ENCODE measurements at places on chromosomes 6 and 20.

GRCh38 chr6:156659822-156660198 lies 117.4 kb upstream of the ARID1B start:
- no peak for DNase-seq

- DNase-seq = no peak
Measured at GRCh38 chr20:49480236-49480635, 2.2 kb downstream of the KCNB1 start.

- DNase-seq = no peak
Measured at GRCh38 chr20:58719258-58719657, 26.7 kb downstream of the NPEPL1 start.

DNA sequence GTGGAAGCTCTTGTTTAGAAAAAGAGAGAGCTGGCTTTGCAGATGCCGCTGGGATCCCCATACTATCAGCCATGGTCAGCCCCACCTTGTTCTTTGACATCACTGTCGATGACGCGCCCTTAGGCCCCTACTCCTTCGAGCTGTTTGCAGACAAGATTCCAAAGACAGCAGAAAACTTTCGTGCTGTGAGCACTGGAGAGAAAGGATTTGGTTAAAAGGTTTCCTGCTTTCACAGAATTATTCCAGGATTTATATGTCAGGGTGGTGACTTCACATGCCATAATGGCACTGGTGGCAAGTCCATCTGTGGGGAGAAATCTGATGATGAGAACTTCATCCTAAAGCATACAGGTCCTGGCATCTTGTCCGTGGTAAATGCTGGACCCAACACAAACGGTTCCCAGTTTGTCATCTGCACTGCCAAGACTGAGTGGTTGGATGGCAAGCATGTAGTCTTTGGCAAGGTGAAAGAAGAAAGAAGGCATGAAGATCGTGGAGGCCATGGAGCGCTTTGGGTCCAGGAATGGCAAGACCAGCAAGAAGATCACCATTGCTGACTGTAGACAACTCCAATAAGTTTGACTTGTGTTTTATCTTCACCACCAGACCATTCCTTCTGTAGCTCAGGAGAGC lies 2.4 kb upstream of the BLCAP start:
- no peak for DNase-seq

DNA sequence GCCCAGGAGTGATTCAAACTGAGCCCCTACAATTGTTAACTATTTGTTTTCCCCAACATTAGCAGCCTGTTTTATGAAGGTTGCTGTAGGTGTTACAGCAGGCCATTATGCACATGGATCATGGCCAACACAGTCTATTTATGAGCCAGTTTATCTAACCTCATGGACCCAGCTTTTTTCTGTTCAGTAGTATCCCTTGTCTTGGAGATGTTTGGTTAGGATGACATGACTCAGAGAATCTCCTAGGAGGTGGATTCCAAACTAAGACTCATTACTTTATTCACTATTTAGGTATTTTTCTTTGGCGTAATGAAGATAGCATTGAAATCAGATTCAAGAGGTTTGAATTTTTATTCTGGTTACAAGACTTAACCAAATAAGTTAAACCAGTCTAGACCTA lies 62.8 kb upstream of the TFB1M start:
- DNase-seq = no peak

DNA sequence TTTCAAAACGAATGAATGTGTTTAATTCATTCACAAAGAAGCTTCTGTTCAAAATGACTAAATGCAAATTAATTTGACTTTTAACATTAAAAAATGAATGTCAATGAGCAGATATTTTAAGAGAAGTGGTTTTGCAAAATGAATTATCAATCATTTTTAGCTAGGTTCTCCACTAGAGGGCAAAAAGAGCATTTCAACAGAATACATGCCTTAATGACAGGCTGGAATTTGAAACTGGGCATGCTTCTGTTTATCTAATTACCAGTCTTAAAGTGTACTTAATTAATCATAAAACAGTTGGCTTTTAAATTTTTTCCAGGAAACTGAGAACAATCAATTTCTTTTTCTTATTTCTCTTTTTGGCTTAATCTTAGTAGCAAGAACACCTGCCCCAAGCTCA lies 63.8 kb upstream of the TINAG start:
- DNase-seq = no peak

DNA sequence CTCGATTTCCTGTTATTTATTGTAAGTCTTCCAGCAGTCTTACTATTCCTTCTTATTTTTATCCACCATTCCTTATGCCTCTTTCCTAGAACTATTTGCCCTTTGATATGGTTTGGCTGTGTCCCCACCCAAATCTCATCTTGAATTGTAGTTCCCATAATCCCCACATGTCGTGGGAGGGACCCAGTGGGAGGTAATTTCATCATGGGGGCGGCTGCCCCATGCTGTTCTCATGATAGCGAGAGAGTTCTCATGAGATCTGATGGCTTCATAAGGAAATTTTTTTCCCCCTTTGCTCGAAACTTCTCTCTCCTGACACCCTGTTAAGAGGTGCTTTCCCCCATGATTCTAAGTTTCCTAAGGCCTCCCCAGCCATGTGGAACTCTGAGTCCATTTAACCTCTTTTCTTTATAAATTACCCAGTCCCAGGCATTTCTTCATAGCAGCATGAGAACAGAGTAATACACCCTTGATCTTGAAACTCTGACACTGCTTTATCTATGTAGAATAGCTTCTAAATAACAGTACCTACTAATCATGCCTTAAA lies 48.8 kb downstream of the PLN start:
- DNase-seq = no peak

DNA sequence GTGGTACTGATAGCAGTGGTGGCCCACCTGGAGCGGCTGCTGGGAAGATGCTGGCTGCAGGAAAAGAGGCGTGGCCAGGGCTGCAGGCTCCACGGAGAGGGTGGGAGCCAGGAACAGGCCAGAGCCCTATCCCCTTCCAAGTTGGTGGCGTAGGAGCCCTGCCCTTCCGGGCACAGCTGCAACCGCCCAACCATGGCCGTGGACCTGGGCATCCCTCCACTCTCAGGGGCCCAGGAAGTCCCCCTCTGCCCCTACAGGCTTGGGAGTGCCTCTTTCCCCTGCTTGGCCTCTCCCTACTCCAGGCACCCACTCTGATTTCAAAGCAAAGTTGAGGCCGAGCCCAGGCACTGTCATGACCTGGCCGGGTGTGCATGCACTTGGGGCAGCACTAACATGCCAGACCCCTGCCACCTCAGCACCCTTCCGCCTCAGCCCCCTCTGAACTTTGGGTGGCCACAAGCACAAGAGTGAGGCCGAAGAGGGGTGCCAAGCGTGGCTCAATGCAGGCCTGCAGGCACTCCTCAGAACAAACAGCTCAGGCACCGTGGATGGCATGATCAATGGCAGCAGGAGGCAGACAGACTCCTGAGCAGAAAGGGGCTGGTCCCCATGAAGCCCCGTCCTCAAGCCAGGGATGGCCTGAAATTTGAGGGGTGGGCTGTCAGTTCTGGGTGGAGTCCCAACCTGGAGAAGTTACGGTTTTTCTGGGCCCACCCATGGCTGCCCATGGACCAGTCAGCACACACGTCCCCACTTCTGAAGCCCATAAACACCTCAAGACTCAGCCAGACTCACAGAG lies 200.3 kb upstream of the PRND start:
- no peak for DNase-seq

DNA sequence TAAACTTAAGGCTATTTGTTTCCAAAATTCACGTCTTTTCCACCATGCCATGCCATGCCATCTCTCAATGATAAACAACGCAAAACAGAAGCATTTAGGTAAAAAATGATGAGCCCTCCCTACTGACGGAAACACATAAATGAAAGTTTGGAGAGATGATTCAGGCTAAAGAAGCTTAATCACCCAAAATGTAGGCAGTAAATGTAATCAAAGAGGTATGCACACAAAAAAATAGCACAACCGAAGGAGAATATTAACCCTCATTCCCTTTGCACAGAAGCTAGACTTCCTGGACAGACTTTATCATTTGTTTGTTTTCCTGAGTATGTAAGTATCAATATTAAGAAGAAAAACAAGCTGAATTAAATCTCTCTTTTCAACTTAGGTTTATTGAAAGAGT lies 28.8 kb downstream of the DCDC2 start:
- DNase-seq = no peak

DNA sequence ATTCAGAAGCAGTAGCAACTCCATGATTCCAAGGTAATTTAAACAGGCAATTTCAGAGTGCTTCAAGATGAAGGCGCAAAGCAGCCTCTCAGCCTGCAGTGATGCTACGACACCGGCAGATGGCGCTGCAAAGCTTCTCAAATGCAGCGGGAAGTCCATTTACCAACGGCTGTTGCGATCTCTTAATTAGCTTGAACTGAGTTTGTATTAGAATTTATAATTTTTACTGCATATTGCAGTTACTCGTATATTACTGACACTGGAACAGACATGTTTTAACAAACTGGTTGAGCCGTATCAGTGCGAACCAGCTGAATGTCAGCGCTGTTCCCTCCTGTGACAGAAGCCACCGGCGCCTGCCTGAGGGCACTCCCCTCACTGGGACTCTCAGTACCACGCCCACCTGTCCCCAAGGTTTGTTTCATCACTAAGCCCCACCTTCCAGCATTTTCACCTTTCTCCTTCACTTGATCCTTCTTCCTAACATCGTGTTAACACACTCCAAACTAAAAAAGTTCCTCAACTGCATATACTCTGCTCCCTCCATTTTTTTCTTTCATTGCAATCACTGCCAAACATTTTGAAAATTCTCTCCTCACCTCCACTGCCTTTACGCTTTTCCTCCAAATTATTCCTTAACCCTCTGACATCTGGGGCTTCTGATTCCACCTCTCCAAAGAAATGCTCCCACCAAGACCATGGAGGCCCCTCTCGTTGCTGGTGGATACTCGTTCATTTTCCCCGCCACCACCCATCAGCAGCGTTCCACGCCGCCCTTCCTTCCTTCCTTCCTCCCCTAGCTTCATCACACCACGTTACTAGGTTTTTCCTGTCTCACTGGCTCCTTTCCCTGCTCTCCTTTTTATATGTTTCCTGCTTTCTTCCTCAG lies 14.5 kb downstream of the GNL1 start:
- DNase-seq = peak; percentile 84

DNA sequence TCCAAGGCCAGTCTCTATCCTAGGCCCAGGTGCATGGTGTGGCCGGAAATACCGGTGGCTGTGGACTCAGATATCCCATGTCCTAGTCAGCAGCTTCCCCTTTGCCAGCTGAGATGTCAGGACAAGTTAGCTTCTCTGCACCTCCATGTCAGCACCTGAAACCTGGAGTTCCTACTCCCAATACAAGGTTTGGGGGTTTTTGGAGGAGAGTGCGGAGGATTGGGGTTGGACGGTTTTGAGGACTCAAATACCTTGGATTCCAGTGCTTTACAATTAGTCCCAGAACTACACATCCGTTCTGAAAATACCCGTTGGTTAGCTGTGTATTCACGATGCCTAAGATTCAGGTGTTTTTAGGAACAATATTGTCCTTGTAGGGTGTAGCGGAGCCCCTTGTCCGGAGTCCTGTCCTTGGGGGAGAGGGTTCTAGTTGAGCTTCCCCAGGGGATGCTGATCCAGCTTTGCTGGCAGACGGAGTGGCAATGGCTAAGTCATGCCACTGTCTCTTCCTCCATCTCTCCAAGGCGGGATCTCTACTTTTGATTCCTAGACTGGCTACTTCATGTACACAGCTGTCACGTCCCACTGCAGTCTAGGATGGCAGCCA lies 45.0 kb downstream of the ADNP start:
- no peak for DNase-seq

- no peak for DNase-seq
Measured at GRCh38 chr6:85403331-85404015, 46.4 kb upstream of the NT5E start.

DNA sequence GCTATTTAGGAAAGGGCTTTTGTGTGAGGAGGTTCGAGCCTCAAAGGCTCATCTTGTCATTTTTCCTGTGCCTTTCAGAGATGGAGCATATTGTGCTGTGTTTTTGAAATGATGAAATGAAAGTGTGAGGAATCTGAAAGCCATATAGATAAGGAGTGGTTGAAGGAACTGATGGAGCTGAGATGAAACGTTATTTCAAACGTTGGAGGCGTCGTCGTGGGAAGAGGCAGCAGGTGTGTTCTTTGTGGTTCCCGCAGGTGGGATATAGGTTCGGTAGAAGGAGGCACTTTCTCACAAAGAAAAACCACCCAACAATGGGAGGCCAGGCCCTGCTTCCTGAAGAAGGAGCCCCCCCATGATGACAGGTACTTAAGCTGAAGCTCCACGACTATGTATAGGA lies 83.2 kb upstream of the SNAP25 start:
- no peak for DNase-seq

- DNase-seq = no peak
Measured at GRCh38 chr6:48567016-48567415, 456.0 kb upstream of the PTCHD4 start.

DNA sequence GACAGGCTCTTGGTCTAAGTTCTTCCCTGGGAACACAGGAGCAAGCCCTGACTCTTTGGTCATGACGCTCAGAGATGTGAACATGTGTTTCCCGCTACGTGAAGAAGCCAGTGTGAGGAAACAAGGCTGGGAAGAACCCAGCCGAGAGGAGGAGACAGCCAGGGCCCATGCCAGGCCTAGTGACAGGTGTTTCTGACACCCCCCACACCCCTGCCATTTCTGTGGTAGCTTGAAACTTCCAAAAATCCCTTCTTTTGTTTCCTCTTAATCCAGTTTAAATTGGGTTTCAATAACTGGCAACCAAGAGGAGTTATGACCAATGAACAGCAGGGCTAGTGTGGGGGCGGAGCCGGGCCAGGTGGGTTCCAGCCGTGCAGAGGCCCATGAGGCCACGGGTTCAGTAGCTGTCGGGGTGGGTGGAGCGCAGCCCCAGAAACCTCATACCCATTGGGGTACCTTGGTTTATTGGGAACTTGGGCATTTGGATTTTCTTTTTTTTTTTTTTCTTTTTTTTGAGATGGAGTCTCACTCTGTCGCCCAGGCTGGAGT lies 33.5 kb downstream of the WRNIP1 start:
- no peak for DNase-seq

DNA sequence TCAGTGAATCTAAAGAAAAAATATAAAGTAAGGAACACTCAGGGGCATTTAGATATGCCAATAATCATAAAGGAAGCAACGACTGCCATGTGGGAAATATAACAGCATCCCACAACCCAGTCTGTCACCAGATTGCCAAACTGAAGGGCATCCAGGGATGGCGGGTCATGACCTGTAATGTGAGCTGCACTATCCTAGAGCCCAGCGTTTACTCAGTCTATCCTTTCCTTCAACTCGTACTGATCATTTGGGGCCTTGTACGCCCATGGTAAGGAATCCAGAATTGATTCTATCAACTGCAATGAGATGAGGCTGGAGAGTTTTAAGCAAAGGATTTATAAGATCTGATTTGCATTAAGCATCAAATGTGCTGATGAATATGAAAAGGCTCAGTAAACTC lies 5.3 kb downstream of the TRPC4AP start:
- no peak for DNase-seq
